Smooth muscle cell of the brain vasculature (primary cell): ENCODE measurements at places on chromosomes 7 and 10.

GRCh38 chr7:115505136-115505535 lies 525.4 kb downstream of the TFEC start:
- DNase-seq: no peak

DNA sequence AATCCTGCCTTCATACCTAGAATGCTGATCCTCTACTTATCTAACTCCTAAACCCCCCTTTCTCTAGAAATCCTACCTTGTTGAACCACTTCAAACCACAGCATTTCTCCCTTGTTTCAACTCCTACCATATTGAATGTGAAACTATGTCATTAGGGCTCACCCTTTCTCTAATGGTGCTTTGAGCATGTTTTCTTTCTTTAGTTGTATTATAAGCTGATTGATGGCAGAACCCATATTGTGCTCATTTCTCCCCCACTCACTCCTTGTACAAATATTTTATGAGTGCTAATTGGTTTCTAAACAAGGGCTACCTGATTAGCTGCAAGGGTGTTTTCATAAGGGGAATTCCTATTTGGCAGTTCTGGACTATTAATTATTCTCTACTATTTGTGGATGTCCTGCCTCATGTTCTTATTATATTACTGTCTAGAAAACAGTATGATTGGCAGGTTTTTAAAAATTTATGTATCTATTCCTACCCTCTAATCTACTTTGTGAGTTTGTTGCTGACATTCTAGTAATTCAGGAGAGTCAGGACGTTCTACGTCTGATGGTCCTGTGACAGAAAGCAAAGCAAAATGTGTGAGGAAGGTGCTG lies 765.8 kb downstream of the KCNMA1 start:
- DNase-seq: no peak

DNA sequence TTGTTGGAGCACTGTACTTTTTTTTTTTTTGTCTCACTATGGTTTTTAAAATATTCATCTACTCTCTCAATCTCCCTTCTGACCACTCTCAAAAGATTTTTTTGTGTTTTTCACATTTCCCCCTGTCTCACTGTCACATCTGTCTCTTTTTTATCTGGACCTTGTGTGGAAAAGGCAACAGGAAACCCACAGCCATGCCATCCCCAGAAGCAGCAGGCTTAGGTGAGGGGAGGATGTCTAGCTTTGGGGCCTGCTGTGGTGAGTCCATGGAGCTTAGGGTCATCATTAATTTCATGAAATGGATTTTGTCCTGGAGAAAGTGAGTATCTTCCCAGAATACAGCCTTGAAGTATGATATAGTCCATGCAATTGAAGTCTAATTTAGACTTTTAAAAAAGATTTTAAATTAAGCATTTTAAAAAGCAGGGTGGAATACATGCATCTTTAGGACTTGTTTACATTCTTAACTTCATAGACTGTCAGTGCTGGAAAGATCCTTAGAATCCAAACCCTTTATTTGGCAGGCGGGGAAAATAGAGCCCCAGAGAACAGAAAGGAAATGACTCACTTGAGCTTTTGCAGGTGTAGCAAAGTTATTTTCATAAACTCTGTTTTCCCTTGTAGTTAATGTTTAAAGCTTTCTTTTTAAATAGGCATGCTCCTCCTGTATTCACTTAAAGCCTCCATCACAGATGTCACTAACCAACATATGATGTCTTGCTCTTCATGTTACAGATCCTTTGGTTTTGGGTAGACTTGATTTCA lies 25.1 kb downstream of the MINDY4 start:
- DNase-seq: no peak

DNA sequence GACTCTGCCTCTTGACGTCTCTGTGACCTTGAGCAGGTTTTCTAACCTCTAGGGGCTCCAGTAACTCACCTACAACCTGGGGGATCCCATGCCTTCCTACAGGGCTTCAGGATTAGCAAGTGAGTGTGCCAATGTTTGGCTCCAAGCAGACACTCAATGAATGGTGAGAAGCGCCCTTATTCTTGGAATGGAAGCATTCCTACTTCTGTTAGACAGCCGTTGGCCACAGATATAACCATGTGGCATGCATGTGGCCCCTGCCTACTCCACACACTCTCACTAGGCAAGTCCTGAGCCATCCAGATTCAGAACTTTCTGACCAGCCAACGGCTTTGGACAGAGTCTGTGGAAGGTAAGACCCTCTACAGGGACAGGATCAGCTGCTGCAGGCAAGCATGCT lies 108.9 kb upstream of the LYZL2 start:
- DNase-seq: no peak

DNA sequence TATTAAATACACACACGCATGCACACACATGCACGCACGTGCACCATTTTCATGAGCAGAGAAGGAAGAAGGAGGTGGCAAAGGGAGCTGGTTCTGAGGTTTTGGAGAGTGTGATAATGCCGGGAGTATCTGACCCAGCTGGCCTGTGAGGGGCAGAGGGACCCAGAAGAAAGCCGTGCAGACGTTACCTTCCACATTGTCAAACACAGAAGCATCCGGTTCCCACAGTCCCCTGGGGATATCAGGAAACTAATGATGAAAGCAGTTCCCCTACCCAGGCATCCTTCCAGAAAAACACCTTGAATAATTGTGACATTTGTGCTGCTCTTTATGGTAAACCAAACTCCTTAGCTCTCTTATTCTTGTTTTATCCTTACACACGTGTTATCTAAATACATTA lies 85.7 kb upstream of the FAM180A start:
- no peak for DNase-seq

- no peak for DNase-seq
These were observed 19.2 kb downstream of the RBM17 start for GRCh38 chr10:6108072-6108471.

- DNase-seq: no peak
These were observed 558 bp downstream of the TCTN3 start for GRCh38 chr10:95693071-95693667.

DNA sequence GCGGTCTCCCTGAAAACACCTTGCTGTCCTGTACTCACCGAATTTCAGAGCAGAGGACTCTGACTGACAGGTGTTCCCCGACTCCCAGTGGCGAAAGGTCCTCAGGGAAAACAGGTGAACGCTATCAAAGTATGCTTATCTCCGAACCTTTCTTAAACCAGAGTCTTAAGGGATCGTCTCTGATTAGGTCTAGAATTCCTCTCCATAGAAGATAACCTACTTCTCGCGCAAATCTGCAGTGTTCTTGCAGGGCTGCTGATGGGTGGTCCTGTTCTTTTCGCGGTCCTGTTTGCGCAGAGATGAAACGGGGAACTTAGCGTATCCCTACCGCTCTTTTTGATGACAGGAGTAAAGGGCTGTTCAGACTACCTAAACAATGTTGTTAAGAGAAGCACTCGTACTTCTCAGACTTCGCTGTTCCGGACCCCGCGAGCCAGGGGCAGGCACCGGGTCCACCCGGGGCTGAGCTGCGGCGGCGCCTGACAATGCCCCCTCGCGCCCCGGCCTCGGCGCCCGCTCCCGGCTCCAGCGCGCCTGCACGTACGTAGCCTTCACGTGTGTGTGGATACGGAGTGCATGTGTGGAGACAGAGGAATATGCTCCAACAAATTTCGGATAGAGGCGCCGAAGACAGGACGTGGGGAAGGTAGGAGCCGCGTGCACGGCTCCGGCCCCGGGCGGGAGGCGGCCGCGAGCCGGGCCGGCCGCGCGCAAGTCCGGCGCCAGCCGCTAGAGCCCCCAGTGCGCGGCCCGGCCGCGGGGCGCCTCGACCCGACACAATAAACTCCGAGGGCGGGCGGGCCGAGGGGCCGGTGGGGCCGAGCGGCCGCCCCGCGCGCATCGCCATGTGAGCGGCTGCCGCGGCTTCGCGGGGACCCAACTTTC lies 766 bp upstream of the ZMYND11 start:
- no peak for DNase-seq

DNA sequence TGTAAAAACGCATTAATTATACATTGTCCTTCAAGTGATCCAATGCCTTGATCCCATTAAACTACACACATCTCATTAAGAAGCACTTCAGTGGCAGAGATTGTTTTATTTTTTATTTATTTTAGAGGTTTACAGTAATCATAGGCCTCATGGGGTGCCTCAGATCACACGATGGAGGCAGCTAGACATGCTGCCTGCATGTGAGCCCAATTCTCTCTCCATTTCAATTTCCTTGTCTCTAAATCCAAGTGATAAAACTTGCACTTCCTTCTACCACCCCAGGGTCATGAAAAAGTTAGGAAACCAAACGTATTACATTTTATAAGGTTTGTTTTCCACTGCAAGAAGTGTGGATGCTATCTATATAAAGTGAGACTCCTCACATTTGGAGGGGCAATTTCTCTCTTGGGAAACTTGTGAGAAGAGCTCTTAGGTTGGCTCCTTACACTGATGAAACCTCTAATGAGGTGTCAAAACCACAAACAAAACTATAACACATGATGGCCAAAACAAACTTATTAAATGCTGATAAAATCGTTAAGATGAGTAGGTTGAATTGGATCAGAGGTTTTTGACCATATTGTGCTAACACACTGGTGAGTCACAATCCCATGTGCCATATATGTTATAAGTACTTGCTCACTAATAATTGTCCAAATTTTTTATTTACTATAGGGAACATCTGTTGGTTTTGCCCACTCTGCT lies 22.3 kb upstream of the XPNPEP1 start:
- DNase-seq: no peak

DNA sequence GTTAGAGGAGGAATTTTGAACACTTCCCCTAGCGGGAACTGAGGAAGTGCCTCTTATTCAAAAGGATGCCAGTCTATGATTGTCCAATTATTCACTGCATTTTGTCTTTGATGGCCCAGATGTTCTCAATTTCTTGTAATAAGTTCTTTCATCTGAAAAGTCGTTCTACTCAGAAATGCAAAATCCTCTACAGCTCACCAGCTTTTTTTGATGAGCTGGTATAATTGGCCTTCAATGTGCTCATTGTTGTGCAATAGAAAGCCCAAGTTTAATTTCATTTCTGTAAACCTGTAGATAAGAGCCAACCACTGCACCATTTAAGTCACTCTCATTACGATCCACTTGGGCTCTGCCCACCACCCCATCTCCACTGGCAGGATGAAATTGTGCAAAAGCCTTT lies 978.7 kb upstream of the AUTS2 start:
- no peak for DNase-seq

GRCh38 chr10:43912469-43912868 lies 263.8 kb upstream of the ZNF32 start:
- no peak for DNase-seq

GRCh38 chr10:14671386-14671831 lies 103.3 kb downstream of the FAM107B start:
- DNase-seq: no peak

- DNase-seq: no peak
These were observed 27.2 kb upstream of the NUB1 start for GRCh38 chr7:151314401-151314800.

DNA sequence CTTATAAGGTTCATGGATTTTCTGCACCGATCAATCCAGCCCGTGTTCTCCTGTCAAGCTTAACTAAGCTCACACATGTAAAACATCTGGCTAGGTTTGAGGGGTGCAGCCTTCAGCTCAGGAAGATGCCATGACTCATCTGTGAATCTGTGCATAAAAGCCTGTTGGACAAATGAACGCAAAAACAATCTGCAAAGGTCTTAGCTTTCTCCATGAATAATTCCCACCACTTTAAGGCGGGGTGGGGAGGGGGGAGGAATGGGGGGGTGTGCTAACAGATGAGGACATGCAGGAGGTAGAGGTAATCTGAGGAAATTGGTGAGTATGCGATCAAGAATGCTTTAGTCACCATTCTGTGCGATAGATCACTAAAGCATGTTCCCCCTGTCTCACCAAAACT lies 4.8 kb downstream of the DOCK4 start:
- no peak for DNase-seq

GRCh38 chr10:112227331-112227987 lies 43.9 kb upstream of the GPAM start:
- DNase-seq: no peak

- DNase-seq: no peak
These were observed 94.8 kb downstream of the GSAP start for GRCh38 chr7:77321300-77321699.

GRCh38 chr10:124565565-124566221 lies 104.1 kb downstream of the LHPP start:
- no peak for DNase-seq

DNA sequence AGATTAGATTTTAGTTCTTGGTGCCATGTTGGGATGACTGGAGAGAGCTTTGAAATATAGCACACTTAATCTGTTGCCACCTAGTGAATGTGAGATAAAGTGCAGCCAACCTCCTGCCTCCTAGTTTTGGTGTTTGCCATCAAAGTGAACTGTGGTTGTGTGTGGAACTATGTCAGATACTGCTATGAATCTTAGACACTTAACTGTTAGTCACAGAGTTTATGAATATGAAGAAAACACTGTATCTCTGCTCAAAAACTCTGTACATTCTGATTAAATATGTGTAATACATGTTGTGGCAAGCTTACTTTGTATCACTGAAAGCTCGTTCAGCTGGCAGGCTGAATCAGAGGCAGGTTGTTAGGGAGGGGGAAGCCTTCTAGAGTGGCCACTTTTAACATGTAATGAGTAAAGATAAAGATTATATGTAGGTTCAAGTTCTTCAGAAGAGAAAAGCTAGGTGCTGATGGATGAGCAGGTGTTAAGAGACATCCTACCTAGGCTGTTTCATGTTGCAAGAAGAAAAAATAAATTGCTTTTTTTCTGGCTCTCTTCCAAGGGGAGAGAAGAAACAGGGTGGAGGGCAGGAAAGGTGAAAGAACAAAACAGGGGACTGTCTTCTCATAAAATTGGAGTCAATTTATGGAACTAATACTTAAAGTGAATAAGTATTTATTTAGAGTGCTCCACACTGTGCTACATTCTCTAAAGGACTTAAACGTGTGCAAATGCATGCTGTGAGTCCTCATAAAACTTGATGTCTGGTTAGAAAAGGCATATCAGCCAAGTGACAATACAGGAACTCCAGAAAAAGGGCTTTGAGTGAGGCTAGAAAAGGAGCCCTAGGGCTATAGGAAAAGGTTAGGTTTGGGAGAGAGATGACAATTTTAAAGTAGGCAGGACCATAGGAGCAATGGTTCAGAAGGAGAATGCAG lies 14.1 kb upstream of the LAMB1 start:
- DNase-seq: no peak

DNA sequence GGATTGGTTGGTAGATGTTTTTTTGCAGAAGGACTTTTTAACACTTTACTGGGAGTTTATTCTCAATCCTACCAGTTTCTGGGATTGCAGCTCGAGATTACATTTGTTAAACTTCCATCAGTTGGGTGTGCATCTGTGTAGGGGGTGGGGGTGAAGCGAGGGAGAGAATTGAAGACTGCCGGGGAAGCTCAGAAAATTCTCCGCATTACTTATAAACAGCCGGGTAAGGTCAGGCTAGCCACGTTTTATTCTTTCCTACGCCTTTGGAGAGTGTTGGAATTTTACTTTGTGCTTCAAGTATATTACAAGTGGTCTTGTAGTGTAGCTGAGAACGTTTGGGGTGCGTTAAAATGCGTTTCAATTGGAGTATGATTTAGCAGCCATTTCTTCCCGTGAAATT lies 1.1 kb downstream of the PALS2 start:
- DNase-seq: no peak

GRCh38 chr7:81516898-81517297 lies 252.9 kb downstream of the HGF start:
- no peak for DNase-seq

- DNase-seq: no peak
These were observed 196.8 kb downstream of the ADRA2A start for GRCh38 chr10:111273635-111274034.

- DNase-seq: peak; percentile 72
These were observed 119.0 kb upstream of the KCNMA1 start for GRCh38 chr10:77756319-77757232.

GRCh38 chr7:135109976-135110375 lies 37.9 kb upstream of the TMEM140 start:
- no peak for DNase-seq
